Right kidney (tissue), 9 donors: ENCODE measurements at places on chromosomes 1 and 21.

- DNase-seq: no peak
These were observed 7.7 kb upstream of the ABL2 start for GRCh38 chr1:179237222-179237621.

DNA sequence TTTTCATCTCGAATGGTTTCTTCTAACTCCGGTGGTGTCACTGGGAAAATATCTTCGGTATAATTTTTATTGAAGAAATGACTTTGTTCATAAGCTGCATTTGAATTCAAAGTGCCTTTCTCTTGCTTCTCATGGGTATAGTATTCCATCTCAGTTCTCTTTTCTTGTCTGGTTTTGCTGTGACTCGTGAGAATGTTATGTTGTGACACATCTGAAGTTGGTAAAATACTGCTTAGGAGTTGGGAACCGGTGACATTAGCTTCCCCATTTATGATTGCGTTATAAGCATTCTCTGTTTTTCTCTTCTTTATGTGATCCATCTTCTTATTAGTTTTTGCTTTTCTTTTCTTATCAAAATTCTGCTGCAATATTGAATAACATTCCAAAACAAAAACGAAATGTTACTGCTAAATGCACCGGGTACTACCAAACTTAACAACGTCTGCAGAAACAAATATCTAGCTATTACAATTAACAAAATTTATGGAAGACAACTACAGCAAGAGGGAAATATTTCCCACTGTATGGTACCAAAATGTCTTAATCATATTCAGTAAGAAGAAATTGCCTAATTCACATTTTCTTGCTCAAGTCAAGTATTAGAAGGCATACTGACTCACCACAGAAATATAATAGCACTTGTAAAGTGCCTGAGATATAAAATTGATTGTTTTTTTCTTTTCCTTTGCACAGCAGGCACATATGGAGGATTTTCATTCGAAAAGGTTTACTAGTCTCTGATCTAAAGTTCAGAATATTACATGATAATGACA is 15.5 kb downstream of the LRIF1 start:
- no peak for DNase-seq

DNA sequence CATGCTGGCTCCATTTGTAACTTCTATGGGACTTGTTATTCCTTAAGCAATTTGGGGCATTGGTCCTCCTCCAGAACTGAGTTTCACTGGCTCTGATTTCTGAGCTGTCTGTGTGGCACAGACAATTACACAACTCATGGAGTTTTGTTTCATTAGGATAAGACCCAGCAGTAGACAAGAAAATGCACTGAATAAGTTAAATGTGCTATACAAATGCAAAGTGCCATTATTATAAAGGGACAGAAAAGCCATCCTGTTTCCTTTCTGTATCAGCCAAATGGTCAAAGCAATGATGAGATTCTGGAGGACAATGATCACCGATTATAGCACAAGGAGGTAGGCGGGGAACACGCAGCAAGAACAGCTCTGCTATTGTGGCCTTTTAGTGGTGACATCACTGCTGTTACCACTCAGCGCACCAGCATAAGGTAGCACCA is 81.9 kb downstream of the CNIH3 start:
- DNase-seq: no peak

GRCh38 chr1:210446479-210446878 is 117.8 kb downstream of the HHAT start:
- no peak for DNase-seq

DNA sequence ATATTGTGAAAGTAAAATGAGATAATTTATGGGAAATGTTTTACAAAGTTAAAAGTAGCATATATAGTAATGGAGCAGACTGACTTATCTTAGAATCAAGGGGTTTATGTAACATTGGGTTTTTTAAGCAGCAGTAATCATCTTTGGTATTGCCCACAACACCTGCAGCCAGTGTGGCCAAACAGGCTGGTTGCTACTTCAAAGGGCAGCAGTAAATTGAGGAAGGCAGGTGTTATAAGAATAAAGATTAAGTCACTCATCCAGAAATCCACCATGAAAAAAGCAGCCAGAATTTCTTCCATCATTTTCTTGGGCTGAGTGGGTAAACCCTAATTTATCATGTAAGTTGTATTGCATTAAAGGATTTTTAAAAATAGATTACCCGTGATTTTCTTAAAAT is 16.7 kb downstream of the DYNLT5 start:
- DNase-seq: no peak
